ENCODE measurements at places on chromosomes 7 and 10. TPM values are rescaled to one million over a fixed set of nuclear protein-coding genes. Genes with fewer than 3 reads are reported as not detected.

- DNase-seq, result no peak
These were observed 181.6 kb upstream of the HDAC9 start for GRCh38 chr7:18313965-18314364.

- DNase-seq, result no peak
These were observed 136.2 kb upstream of the RET start for GRCh38 chr10:42940487-42941294.

DNA sequence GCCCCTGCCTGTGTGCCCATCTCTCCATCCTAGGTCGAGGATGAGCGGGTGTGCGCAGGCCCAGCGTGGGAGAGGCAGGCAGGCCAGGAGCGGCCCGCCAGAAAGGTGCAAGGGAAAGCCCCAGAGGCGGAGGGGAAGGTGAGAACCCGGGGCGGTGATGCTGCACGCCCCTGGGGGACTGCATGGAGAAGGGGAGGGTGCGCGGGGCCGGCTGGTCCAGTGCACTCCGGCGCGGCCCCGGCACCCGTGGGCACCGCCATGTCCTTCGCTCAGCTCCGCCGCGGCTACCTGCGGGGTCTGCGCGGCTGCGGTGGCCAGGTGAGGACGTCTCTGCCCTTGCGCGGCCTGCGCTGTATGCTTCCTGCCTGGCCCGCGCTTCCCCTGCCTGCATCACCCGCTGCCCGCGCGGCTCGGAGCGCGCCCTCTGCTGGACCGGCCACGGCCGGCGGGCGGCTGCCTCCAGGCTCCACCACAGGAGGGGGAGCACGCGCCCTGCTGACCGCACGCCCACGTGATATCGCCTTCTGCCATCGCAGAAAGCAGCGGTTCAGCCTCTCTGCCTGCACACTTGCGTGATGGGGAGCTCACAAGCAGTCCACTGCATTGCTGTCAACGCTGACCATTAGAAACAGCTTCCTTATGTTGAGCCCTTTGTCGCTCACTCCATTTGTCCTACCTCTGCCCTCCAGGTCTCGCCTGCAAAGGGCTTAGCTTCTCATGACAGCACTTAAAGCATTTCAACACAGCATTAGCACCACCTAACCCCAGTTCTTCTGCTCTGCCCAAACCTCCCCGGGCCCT lies 73.9 kb downstream of the CXCL12 start:
- peak; percentile 70 for DNase-seq

DNA sequence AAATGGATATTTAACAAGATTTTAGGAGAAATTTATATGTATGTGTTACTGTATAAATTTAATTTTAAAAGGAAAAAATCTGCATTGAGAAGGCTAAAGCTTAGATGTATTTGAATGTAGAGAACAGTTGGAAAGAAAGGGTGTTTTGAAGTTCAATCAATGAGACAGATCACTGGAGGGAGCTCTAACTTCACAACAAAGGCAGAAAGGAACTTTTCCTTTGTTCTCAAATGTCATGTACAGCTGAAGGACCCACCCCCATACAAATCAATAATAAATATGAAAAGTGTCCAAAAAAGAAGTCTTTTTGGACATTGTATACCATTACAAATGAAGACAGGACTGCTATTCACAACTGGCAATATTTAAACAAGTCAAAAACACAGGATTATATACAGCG lies 403.4 kb downstream of the DNAJB9 start:
- DNase-seq, result no peak

- no peak for DNase-seq
These were observed 179.4 kb downstream of the PDE1C start for GRCh38 chr7:31890766-31891165.

DNA sequence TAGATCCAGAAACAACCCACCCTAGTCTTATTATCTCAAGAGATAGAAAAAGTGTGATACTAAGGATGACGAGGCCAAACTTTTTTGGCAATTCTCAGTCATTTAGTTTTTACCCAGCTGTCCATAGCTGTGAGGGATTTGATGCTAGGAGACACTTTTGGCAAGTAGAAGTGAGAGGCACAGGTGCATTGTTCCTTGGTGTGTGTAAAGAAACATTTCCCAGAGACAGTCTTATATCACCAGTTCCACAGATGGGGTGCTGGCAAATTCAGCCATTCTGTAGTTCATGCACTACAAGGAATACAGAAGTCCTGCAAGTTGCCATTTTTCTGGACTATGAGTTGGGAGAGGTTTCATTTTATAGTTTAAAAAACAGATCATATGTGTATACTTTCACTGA lies 403.3 kb upstream of the GHITM start:
- no peak for DNase-seq

GRCh38 chr10:30581779-30582380 lies 47.7 kb downstream of the LYZL2 start:
- peak; percentile 30 for DNase-seq

DNA sequence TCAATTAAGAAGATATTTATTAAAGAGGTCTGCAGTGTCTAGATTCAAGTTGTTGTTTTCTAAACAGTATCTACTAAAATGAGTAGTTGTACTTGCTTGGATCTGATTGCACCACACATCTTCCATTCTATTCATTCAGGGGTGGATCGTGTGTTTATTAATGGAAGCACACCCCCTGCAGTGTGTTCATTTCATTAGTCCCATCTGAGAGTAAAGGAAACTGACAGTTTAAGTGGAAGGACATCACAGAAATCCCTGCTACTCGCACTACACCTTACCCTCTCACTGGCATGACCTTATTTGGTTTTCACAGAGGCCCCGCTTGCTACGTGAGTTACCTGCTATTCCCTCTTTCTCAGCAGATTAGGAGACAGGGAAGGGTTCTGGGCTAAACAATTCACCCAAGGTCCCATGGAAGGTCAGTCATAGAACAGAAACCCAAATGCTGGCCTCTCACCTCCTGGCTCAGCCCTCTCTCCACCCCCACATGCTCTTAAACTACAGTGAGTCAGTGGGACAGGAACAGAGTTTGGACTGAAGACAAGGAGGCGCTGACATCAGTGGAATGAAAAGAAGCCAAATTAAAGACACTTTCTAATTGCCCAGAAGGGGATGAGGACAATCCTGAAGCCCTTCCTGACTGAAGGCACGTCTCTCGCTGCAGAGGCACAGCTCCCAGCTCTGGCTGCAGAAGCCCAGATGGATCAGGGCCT lies 369.2 kb upstream of the NRP1 start:
- peak; percentile 22 for DNase-seq

GRCh38 chr10:1661859-1662437 lies 75.4 kb downstream of the ADARB2 start:
- no peak for DNase-seq

GRCh38 chr7:108007261-108007660 lies 4.3 kb upstream of the LAMB1 start:
- DNase-seq, result no peak

- DNase-seq, result peak; percentile 4
These were observed 46.5 kb downstream of the FAM171A1 start for GRCh38 chr10:15324611-15325010.

DNA sequence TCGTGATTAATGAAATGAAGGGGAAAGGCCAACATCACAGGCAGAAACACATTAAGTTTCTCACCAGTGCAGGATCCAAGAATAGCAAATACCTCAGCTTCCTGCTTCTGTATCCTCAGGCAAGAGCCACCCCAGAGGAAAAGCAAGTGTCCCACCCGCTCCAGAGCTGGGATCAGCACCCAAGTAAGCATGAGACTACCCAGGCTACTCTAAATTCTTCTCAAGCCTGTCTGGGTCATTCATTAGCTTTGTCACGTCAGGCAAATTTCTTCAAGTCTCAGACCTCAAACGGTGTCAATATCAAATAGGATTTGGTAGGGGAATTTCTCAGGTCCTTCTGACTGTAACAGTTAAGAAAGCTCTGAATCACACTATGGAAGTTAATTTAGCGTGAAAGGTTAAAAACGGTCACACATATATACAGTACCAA lies 59.0 kb downstream of the GNA12 start:
- DNase-seq, result peak; percentile 12

DNA sequence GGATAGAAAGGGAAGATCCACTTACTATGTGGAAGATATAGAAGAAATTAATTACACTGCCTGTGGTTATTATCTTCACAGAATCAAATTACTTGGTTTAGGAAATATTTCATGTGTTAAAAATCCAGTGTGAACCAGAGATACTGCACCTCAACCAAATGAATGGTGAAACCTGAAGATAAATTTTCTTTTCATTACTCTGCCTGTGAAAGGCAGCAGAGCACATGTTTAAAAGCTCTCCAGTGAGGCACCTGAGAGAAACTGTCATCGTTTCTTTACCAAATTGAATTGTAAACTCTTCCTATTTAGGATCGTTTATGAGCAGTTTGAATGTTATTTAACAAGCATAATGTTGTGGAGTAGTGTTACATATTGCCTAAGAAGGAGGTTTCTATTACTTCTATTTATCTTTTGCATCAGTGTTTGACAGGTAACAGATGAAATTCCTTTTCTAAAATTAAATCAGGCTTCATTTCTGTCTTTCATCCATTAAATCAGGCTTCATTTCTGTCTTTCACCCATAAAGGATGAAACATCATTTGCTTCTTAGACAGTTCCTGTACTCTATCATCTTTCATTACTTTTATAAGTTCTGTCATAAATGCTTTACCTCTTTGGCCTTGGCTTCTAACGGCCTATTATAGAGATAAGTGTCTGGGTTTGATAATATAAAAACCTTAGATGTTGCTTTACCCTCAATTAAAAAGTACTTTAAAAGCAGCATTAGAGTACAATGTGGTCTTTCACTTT lies 266.6 kb downstream of the NXPH1 start:
- DNase-seq, result no peak

DNA sequence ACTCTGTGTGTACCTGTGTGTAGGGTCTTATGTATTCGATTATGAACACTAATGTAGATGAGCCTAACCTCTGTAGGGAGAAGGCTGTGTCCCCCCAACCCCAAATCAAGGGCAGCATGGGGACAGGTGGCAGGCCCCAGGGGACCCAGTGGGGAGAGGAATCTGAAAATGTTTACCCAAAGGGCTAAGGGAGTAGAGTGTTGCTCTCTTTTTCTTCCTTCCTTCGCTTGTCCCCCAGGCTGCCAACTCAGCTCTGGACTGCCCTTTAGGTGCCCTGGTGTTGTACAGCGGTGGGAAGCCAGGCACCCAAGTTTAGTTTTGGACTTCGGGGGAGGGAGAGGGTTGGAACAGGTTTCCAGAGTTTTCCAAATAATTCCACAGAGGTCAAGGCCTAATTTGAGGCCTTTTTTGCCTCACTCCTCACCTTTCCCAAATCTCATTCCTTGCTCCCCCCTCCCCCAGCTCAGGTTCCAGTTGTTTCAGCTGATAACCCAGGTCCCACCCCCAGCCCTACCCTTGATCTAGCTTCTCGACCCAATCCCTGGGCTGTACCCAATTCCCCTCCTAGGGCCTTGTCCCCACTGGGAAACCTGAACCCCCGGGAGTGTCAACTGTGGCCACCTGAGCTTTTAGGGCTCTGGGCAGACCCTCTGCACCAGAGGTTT lies 9.1 kb upstream of the PAX2 start:
- no peak for DNase-seq

DNA sequence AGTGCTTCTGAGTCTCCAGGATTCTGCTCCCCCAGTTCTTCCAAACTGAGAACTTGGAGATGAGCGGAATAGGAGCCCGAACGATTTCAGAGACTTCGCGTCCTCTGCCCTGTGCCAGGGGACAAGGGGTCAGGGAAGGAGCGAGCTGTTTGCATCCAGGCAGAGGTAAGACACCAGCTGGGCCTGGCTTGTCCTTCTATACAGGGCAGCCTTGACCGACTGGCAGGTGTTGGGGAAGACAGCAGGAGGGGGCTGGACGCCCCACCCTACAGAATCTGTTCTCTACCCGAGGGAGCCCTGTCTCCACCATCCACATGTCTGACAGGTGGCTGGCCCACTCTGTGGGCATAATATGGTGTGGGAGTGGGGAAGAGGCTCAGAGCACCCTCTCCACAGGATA lies 7.1 kb downstream of the SPOCK2 start:
- DNase-seq, result no peak

GRCh38 chr10:3310016-3310784 lies 137.6 kb upstream of the PITRM1 start:
- no peak for DNase-seq

DNA sequence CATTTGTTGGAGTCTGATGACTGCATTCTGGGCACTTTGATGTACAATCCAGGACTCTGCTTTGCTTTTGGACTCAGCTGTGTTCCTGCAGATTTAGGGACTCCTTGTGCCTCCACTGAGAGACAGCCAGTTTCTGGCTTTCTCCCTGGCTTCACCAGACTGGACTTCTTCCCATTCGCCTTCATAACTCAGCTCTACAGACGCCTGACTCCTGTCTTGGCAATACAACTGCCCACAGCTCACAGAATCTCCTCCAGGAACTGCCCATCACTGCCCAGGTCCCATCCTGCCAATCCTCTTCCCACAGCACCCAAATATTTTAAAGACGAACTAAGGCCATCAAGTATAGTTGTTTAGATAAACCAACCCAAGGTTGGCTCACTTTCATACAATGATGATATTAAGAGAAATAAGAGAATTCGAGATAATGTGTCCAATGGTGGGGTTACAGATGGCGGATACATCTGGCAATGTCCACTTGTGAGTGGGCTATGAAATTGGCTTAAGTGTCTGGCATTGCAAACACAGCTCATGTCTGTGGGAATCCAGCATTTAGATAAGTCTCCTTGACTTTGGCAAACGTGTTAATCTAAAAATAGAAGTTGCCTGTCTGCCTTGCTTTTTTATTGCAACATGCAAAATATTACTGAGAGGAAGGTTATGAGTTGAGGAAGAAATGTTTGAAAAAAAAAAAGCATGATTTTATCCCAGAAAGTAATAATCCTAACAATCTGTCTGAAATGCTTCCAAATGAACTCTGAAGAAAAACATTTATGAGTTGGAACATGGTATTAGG lies 95.1 kb downstream of the ITGA8 start:
- DNase-seq, result no peak

The HDAC9 gene
- total RNA-seq, result 30.0 TPM

The NPTX2 gene
- total RNA-seq, result not detected

The ABHD11 gene
- total RNA-seq, result 14.7 TPM

The POMZP3 gene
- 32.5 TPM for total RNA-seq

The OR2A7 gene
- total RNA-seq, result not detected

The PLPP4 gene
- 14.6 TPM for total RNA-seq

Measured in HFFc6 (cell line).